ENCODE measurements at places on chromosomes 1 and 21. TPM values are rescaled to one million over a fixed set of nuclear protein-coding genes. Genes with fewer than 3 reads are reported as not detected.

GRCh38 chr1:235079443-235080296 lies 49.0 kb downstream of the TOMM20 start:
- no peaks in the 10 kb centered on the region for H3K36me3 ChIP-seq
- peak; percentile 89 for DNase-seq
- H3K4me1 ChIP-seq = peaks cover 67% of the 10 kb centered on the region
- peak overlapping the region; percentile 87 for H3K27ac ChIP-seq
- no peak overlapping the region for H3K4me3 ChIP-seq

GRCh38 chr1:223116950-223117349 lies 26.1 kb downstream of the TLR5 start:
- H3K4me1 ChIP-seq = peaks cover 3% of the 10 kb centered on the region
- no peaks in the 10 kb centered on the region for H3K27me3 ChIP-seq
- no peak overlapping the region for H3K27ac ChIP-seq
- no peak overlapping the region for H3K4me3 ChIP-seq
- DNase-seq = no peak

DNA sequence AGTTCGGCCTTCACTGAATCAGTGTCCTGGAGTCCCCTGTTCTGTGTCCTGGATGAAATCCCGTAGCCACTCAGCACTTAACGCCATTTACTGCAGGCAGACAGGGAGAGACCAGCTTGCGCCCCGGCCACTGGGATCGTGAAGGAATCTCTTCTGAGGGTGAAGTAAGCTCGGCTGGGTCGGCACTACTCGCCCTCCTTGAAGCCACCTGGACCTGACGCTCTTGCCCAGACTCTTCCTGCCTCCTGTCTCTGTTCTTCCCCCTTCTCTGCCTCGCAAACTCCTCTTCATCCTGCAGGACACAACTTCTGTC lies 99.9 kb upstream of the ZBTB40 start:
- DNase-seq = no peak
- H3K4me1 ChIP-seq = no peaks in the 10 kb centered on the region
- H3K36me3 ChIP-seq = no peaks in the 10 kb centered on the region
- H3K27ac ChIP-seq = no peak overlapping the region
- peaks cover 42% of the 10 kb centered on the region for H3K27me3 ChIP-seq
- H3K4me3 ChIP-seq = no peak overlapping the region

- H3K36me3 ChIP-seq = no peaks in the 10 kb centered on the region
- no peak for DNase-seq
- H3K27ac ChIP-seq = no peak overlapping the region
- H3K4me3 ChIP-seq = no peak overlapping the region
- peaks cover 100% of the 10 kb centered on the region for H3K27me3 ChIP-seq
These were observed 3.5 kb upstream of the DMRTA2 start for GRCh38 chr1:50426702-50427085.

The AADACL3 gene
- total RNA-seq = not detected
